ENCODE measurements at places on chromosomes 4 and X.

GRCh38 chrX:18210470-18210869 lies 10.2 kb downstream of the BEND2 start:
- peak; percentile 5 for DNase-seq

GRCh38 chrX:48487362-48487798 lies 11.4 kb downstream of the FTSJ1 start:
- DNase-seq = peak; percentile 95

GRCh38 chr4:172308078-172308477 lies 494.9 kb downstream of the GALNTL6 start:
- no peak for DNase-seq

DNA sequence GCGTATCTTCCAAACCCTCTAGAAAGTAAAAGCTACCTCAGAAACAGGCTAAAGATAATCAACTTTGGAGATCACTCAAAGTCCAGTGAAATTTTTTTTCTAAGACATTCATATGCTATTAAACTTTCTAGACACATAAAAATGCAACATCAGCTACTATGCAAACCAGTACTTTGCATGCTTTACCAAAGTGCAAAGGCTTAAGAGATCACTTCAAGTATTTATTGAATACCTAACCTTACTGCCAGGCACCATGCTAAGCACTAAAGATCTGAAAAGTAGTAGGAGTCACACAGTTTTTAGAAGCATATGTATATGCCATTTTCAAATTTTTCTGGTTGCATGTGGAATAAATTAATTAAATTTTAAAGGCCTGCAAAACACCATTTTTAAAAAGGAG lies 115.8 kb downstream of the THOC2 start:
- no peak for DNase-seq

DNA sequence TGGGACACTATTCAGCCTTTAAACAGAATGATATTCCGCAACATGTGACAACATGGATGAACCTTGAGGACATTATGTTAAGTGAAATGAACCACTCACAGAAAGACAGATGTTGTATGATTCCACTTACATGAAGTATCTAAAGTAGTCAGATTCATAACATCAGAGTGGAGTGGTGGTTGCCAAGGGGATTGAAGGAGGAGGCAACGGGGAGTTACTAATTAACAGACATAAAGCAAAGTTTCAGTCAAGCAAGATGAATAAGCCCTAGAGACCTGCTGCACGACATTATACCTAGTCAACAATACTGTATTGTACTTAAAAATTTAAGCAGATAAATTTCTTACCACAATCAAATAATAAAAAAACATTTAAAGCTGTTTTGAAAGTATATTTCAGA lies 105.0 kb upstream of the NR0B1 start:
- DNase-seq = no peak

DNA sequence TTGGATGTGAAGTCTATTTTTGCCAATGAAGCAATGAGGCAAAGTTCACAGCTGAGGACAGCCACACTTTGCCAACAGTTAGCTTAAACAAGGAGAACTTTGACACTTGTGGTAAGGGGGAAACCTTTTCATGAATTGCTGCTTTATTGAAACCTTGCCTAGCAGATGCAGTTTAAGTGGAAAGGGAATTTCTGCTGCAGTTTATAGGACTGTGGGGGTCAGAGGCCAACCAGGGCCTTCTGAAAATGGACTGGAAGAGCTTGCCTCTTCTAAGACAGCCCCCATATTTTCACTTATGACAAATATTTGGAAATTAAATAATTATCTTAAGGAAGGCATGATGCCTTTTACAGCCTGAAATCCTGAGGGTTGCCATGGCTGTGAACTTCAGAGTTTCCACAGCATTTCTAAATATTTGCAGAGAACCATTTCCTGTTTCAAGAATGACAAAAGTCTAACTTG lies 550.3 kb downstream of the RAB28 start:
- DNase-seq = no peak

DNA sequence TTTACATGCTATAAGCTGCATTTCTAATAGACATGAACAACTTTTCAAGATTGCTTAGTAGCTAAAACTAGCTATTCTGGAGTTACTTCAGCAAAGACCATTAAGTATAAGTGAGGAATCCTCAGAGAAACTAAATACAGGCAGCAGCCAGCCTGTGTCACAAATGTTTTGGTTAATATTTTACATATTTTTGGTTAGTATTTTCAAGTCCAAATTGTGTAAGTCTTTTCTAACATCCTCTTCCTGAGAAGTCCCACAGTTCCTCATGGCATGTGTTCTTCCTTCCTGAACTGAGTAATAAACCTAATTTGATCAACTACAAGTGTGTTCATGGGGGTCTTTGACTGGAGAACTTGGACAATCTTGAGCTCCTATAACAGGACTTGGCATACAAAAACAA lies 42.4 kb upstream of the MCF2 start:
- no peak for DNase-seq

- DNase-seq = no peak
Measured at GRCh38 chr4:83604321-83604720, 68.4 kb downstream of the GPAT3 start.

GRCh38 chrX:3178329-3178728 lies 137.1 kb downstream of the ARSF start:
- DNase-seq = peak; percentile 49

- peak; percentile 34 for DNase-seq
Measured at GRCh38 chr4:187685247-187685646, 310.3 kb upstream of the ZFP42 start.

DNA sequence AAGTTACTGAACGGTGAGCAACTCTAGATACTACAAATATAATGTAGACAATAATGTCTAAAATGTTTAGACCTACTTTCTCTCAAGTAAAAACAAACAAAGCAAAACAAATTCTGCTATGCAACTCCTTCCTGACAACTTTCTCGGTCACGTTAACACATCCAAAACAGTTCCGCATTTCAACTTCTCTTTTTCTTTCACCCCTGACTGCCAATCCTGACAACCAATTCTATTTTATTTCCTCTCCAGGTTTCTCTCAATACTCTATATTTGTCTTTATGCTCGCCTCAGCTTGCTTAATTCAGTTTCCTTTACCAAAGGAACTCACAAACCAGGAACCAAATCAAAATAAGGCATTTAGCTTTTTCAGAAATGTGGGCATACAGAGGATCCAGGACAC lies 513.0 kb downstream of the FSTL5 start:
- DNase-seq = no peak

- DNase-seq = no peak
Measured at GRCh38 chrX:85592980-85593379, 213.5 kb upstream of the POF1B start.

- peak; percentile 54 for DNase-seq
Measured at GRCh38 chr4:111136438-111136837, 513.6 kb upstream of the PITX2 start.

- DNase-seq = peak; percentile 63
Measured at GRCh38 chrX:154734061-154734781, 16.7 kb downstream of the GAB3 start.

DNA sequence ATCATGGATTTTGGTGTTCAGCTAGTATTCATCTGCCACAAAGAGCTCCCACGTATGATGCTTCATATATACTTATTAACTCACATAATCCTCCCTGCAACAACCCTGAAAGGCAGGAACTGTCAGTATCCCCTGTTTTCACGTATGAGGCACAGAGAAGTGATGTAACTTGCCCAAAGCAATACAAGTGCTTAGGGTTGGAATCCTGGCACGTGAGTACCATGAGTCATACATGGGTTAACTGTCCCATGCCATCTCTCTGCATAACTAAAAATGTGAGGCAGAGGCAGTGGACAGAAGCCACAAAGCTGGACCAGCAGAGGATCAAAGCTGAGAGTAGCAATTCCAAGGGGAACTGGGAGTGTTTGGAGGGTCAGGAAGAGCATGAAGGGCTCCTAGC lies 35.7 kb upstream of the EGFL6 start:
- DNase-seq = peak; percentile 67

- DNase-seq = no peak
Measured at GRCh38 chr4:7045961-7046921, 3.1 kb downstream of the TADA2B start.

- DNase-seq = no peak
Measured at GRCh38 chr4:10521424-10521823, 64.2 kb upstream of the ZNF518B start.

DNA sequence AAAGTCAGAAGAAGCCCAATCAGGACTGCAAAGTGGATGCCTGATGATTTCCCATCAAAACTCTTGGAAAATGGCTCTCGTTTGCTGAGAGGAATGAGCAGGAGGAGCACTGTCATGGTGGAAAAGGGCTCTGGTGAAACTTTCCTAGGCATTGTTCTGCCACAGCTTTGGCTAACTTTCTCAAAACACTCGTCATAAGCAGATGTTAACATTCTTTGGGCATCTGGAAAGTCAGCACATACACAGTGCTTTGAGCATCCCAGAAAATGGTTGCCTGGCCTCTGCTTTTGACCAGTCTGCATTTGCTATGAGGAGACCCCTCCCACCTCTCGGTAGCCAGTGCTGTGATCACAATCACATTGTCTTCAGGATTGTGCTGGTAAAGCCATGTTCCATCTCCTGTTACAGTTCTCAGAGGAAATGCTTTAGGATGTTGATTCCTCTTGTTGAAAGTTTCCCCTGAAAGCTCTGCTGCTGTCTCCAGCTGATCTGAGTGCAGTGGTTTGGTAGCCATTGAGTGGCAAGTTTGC lies 25.2 kb upstream of the TBC1D14 start:
- no peak for DNase-seq

DNA sequence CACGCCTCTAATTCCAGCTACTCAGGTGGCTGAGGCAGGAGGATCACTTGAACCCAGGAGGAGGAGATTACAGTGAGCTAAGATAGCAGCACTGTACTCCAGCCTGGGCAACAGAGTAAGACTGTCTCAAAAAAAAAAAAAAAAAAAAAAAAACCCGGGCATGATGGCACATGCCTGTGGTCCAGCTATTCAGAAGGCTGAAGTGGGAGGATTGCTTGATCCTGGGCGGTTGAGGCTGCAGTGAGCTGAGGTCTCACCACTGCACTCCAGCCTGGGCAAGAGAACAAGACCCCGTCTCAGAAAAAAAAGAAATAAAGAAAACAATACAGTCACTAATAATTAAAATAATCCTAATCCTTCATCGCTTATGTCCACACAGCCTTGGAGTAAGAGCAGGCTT lies 68.1 kb downstream of the APBB2 start:
- DNase-seq = no peak

DNA sequence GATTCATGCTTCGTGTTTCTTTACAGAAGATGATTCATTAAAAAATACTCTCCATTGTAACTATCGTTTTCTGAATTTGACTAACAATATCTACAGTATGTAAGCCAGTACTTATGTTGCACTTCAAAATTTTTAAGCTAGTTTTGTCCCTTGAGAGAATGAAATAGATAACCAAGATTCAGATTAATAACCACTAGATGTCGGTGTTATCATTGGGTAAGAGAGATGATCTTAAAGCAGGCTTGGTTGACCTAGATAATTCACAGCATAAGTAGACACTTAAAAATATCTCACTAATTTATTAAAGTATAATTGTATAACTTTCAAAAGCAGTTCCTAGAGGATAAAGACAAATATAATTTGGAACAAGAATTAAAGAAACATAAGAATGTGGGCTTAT lies 430.9 kb downstream of the C4orf33 start:
- DNase-seq = peak; percentile 48

DNA sequence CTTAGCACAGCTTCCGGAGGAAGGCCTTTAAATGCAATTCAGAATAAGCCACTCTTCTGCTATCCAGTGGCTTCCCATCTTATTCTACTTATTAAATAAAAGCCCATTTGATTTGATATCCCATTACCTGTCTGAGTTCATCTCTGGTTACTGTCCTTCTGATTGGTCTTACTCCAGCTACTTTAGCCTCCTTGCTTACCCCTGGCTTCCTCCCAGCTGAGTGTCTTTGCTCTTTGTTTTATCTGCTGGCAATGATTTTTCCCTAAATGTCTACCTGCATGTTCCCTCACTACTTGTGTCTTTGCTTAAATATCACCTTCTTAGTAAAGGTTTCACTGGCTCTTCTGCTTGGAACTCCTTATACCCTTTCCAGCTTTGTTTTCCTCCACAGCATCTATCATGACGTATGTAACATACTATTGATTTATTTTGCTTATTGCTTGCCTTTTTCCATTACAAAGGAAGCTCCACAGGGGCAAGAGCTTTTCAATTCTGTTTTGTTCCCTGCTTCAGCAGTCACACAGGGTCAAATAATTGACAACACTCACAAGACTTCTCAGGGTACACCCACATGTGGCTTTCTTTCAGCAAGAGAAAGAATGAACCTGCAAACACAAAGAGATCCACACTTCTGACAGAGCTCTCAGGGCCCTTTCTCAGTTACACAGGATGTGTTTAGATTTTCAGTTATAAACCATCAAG lies 63.8 kb downstream of the TBC1D19 start:
- DNase-seq = no peak

GRCh38 chrX:118679290-118679689 lies 48.1 kb upstream of the IL13RA1 start:
- DNase-seq = peak; percentile 15

DNA sequence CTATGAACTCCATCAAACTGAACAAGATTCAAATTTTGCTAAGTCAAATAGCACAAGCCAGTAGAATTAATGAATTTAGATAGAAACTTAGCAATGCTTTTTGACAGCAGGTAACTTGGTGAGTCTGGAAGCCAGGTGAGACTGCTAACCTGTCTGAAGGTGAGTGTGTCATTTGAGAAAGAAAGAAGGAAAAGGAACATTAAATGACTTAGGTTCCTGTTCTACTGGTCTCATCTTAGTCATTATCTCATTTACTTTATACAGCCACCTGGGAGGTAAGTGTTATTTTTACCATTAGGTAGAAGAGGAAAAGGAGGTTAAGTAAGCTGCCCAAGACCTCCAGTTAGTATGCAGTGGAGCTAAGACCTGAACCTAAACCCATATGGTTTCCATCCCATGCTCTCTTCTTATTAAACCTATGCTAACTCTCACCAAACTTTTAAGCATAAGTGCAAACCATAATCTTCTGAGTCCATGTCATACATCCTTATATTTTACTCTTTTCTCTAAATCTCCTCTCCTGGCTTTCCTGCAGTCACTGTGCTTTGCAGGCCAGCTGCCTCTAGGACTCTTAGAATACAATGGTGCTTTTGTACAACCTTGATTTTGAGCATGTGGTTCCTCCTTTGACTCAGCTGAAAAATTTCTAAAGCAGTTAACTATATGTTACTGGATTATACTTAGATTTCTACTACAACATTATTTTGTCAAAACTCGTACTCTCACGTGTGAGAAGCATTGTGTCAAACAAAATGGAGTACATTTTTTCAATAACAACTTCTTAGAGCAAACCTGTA lies 68.5 kb downstream of the ATP10D start:
- peak; percentile 6 for DNase-seq

DNA sequence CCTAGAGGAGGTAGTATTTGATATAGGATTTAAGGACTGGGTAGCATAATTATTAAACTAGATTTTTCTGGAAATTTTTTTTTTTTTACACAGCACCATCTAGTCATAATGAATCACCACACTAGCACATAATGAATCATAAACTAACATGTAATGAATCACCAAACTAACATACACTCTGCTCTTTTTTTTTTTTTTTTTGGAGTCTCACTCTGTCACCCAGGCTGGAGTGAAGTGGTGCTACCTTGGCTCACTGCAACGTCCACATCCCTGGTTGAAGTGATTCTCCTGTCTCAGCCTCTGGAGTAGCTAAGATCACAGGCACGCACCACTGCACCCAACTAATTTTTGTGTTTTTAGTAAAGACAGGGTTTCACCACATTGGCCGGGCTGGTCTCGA lies 92.5 kb downstream of the FAM13A start:
- DNase-seq = peak; percentile 80

GRCh38 chr4:145525291-145525740 lies 43.7 kb downstream of the SMAD1 start:
- DNase-seq = no peak

- DNase-seq = no peak
Measured at GRCh38 chr4:129254526-129254925, 158.6 kb downstream of the C4orf33 start.

Data from ELR (cell line).